8988T (cell line): ENCODE measurements at places on chromosomes 2 and 18.

- no peak for DNase-seq
Measured at GRCh38 chr18:46110406-46110805, 6.2 kb downstream of the HAUS1 start.

GRCh38 chr2:195016841-195017240, 640.2 kb upstream of the SLC39A10 start:
- DNase-seq, result no peak

DNA sequence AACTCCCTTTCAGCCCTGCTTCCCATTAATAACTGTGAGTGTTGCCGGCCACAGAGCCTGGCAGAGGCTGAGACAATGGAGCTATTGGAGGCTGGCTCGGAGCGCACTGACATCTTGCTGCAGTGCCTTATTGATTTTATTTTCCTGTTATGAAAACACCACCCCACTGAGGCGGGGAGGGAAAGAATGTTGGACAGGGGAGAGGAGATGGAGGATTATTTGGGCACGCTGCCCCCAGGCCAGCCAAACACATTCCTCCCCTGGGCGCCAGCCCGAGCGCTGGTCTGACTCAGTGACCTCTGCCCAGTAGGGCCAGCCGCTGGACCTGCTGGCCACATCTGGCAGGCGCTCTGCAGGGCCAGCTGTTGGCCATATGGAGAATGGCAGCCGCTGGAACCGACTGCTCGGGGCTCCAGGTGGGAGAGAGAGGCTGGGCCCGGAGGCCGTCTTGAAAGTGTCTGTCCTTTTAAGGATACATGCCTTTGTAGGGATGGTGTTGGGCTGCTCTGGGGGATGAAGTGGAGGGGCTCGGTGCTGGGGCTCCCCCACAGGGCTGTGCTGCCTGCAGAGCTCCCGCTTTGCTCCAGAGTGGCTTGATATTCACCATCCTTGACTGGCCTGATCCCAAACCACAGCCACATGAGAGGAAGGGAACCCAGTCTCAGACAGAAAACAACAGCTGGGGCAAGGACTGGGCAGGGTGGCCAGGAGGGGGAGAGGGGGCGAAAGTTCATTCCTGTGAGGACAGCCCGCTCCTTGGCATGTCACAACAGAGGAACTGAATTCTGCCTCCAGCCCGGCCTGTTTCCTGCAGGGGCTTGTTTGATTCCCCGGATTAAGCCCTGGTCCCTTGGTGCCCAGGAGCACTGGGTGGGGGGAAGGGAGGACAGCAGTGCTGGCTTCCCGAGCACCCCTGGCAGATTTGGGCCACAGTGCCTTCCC, 179.0 kb downstream of the KLHL29 start:
- DNase-seq, result no peak

GRCh38 chr2:58686776-58687175, 445.7 kb upstream of the FANCL start:
- DNase-seq, result no peak

- DNase-seq, result no peak
Measured at GRCh38 chr2:29463181-29463900, 348.1 kb downstream of the CLIP4 start.

- no peak for DNase-seq
Measured at GRCh38 chr2:197613509-197613987, 61.8 kb downstream of the RFTN2 start.

DNA sequence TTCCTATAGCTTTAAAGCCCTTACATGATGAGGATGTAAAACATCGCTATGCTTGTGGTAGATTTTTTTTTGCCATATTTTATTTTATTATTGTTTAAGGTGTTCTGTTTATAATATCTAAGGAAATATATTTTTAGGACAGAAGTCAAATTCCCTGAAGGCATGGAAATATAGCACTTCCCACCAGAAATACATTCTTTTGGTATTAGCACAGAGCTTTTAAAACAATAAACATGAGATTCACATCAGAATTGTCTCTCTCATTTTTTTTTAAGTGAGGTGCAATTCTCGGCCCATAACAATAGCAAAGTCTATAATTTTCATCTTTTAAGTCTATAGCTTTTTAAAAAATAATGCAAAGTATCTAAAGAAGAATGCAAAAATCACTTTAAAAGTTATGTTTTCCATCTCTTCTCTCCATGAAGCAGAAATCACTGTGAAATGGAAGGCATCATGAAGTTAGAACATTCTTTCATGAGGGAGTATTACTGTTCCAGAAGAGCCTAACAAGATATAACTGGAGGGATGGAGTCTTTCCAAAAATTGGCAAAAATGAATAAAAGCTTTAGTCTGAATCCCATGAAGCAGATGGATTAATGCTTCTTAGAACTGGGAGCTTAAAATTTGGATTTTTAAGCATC, 283.6 kb upstream of the TRIB2 start:
- DNase-seq, result no peak

DNA sequence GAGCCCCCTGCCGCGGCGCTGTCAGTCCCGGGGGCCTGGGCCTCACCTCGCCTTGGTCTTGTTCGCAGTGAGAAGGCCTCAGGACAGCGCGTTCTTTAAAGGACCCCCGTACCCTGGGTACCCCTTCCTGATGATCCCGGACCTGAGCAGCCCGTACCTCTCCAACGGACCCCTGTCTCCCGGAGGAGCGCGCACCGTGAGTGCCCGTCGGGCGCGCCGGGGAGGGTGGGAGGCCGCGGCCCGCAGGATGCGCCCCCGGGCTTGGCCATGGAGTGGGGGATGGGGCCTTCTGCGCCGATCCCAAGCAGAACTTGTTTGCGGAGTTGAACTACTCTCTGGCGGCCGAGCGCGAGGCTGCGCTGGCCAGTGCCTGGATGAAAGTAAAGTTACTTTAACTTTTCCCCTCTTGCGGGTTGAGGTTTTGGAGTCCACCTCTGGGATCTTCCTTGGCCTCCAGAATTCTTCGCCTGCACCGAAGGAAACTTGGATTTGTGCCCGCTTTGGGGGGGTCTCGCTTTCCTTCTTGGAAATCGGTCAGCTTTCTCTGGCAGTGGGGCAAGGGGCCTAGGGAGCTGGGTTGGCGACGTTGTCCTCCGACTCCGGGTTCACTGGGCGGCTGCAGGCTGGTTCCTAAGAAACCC, 1.2 kb downstream of the TCF7L1 start:
- peak; percentile 28 for DNase-seq

- DNase-seq, result no peak
Measured at GRCh38 chr18:9405130-9405529, 70.2 kb upstream of the RALBP1 start.

- DNase-seq, result no peak
Measured at GRCh38 chr2:239896075-239896474, 129.1 kb downstream of the NDUFA10 start.

DNA sequence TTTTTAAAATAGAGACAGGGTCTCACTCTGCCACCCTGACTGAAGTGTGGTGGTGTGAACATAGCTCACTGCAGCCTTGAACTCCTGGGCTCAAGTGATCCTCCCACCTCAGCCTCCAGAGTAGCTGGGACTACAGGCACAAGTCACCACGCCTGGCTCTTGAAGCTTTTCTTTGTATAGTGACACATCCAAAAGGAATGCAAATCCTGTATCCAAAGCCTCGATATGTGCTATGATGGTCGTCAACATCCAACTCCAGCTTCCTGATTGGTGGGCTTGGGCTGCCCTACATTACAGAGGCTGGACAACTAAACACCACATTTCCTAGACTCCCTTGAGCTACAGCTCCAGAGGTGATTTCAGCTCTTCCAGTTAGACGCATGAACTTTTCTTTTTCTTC, 101.7 kb upstream of the PGAP1 start:
- DNase-seq, result peak; percentile 23
